HepG2 (cell line): ENCODE measurements at places on chromosomes 16 and 17. TPM values are rescaled to one million over a fixed set of nuclear protein-coding genes. Genes with fewer than 3 reads are reported as not detected.

The CNTNAP4 gene
- total RNA-seq = not detected in 2 replicates

The RNF112 gene
- total RNA-seq = not detected in 2 replicates

The INTS2 gene
- total RNA-seq = 30.2 and 33.3 TPM in 2 replicates

The KDM8 gene
- total RNA-seq = 5.2 and 8.6 TPM in 2 replicates

The VEZF1 gene
- total RNA-seq = 45.9 and 48.0 TPM in 2 replicates

The NOXO1 gene
- 0.21 and 1.4 TPM in 2 replicates for total RNA-seq

The PDE6G gene
- 1.0 and 1.4 TPM in 2 replicates for total RNA-seq

The SPNS2 gene
- total RNA-seq = not detected in 2 replicates

The CCL7 gene
- total RNA-seq = not detected in 2 replicates

The CCL8 gene
- total RNA-seq = not detected in 2 replicates

The PRCD gene
- total RNA-seq = 0.52 TPM in 1 of 2 replicates, not detected in the other

The SLFN11 gene
- not detected in 2 replicates for total RNA-seq

The LRRC75A gene
- total RNA-seq = 0.06 TPM in 1 of 2 replicates, not detected in the other

The GAS7 gene
- total RNA-seq = 5.2 and 6.9 TPM in 2 replicates

The ABCA6 gene
- 0.11 TPM in 1 of 2 replicates, not detected in the other for total RNA-seq

The ZP2 gene
- total RNA-seq = not detected in 2 replicates

The VKORC1 gene
- 92.1 and 141 TPM in 2 replicates for total RNA-seq

The RUNDC3A gene
- total RNA-seq = not detected in 2 replicates

The ZNF385C gene
- 2.3 TPM in 2 replicates for total RNA-seq

The ABCC11 gene
- total RNA-seq = 1.0 and 1.2 TPM in 2 replicates

The RAB40B gene
- 4.4 and 6.2 TPM in 2 replicates for total RNA-seq

The ABCA8 gene
- 0.18 TPM in 1 of 2 replicates, not detected in the other for total RNA-seq

The ZMYND15 gene
- 0.15 and 0.24 TPM in 2 replicates for total RNA-seq

The SKA2 gene
- 91.8 and 148 TPM in 2 replicates for total RNA-seq

The IRF8 gene
- not detected in 2 replicates for total RNA-seq

The NGFR gene
- total RNA-seq = 0.41 and 1.1 TPM in 2 replicates

The MT1H gene
- total RNA-seq = 0.60 TPM in 1 of 2 replicates, not detected in the other

The TRPV2 gene
- 7.3 and 13.6 TPM in 2 replicates for total RNA-seq

The HS3ST3A1 gene
- 2.9 and 3.5 TPM in 2 replicates for total RNA-seq

The KREMEN2 gene
- 0.51 and 1.2 TPM in 2 replicates for total RNA-seq

The ACSM3 gene
- total RNA-seq = 108 and 125 TPM in 2 replicates

The SLC5A11 gene
- total RNA-seq = 1.7 and 3.3 TPM in 2 replicates

The KRT31 gene
- total RNA-seq = not detected in 2 replicates

The MGAT5B gene
- total RNA-seq = 0.07 and 0.13 TPM in 2 replicates

The TPSD1 gene
- not detected in 2 replicates for total RNA-seq

The KRT28 gene
- total RNA-seq = not detected in 2 replicates

The SULT1A3 gene
- 20.7 and 28.3 TPM in 2 replicates for total RNA-seq

The CES4A gene
- 0.09 TPM in 1 of 2 replicates, not detected in the other for total RNA-seq

The ZNF830 gene
- 18.9 and 19.0 TPM in 2 replicates for total RNA-seq
